Activated CD4-positive, CD25-positive, alpha-beta regulatory T cell treated with anti-CD3 and anti-CD28 coated beads, Interleukin-2, amount 50 U/mL, for 16 hours (primary cell): ENCODE measurements at places on chromosomes 5 and 9.

DNA sequence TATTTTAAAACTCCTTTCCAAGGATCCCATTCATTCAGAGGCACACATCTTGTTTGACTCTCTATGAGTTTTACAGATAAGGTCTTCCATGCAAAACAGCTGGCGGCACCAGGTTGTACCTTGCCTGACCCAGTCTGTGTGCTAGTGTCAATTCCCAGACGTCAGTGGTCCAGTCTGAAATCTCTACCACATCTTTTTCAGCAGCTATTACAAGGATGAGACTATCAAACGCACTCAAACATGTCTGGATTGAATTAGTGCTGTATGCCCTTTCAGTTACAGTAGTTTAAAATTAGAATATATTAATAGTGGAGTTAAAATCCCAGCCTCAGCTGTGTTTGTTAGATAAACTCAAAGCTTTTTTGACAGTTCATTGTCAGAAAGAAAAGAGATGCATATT lies 11.7 kb downstream of the CDC14B start:
- no peak for DNase-seq

GRCh38 chr5:77628840-77629508 lies 9.5 kb downstream of the OTP start:
- no peak for DNase-seq

GRCh38 chr9:117936185-117937130 lies 232.3 kb downstream of the TLR4 start:
- DNase-seq: no peak

- DNase-seq: no peak
These were observed 298.2 kb downstream of the KIF4B start for GRCh38 chr5:155311721-155312120.

GRCh38 chr5:127812570-127812969 lies 109.4 kb downstream of the CCDC192 start:
- no peak for DNase-seq

DNA sequence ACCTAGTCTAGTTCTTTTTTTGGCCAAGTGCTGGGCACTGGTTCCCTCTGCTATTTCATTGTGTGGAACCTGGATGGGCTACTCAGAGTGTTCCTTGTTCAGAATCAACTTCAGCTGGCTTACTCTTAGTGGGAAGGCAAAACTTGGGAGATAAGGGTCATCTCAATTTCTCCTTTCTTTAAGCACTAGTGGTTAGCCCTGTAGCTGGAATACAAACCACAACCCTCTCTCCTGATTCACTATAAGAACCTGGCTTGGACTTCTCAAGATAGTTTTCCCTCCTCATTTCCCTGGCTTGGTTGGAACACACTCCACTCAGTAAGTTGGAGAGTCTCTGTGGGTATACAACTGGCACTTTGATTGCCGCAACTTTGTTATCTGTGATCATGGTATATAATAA lies 35.1 kb downstream of the GRIA1 start:
- DNase-seq: no peak

GRCh38 chr5:179273441-179274145 lies 71.7 kb downstream of the ADAMTS2 start:
- no peak for DNase-seq

- no peak for DNase-seq
These were observed 114.1 kb downstream of the GABBR2 start for GRCh38 chr9:98594546-98595160.

DNA sequence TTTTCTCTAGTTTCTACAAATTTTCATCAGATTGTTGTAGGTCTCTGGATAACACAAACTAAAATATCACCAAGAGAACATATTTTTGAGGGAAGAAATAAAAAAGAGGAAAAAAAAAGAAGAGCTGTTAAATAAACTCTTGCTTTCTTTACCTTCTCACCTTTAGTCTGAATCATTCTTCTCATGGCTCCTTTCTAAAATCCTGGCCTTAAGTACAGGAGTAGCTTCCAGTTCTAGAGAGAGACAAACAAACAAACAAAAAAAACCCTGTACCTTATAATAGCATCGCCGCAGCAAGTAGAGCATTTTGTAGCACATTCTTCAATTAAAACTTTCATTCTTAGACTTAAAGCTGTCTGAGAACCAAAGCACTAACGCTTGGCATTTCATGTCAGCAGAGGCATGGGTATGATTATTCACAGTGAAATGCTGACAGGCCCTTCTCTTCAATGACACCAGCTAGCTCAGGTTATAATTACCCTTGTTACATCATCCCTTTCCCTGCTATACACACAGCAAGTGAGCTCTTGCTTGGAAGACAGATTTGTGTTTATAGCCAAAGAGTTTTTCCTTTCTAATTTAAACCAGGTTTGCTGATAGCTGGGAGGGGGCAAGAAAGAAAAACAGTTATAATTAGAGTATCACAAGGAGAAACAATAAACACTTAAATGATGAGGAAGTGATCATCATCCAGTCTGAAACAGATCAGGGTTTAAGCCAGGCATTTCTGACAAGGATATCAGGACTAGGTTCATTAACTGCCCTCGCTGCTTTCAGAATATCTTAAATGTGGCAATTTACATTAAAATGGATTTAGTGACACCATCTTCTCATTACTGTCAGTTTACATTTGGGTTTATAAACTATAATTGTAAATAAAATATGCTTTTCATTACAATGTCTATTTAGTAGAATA lies 510.9 kb upstream of the ZNF608 start:
- DNase-seq: no peak

DNA sequence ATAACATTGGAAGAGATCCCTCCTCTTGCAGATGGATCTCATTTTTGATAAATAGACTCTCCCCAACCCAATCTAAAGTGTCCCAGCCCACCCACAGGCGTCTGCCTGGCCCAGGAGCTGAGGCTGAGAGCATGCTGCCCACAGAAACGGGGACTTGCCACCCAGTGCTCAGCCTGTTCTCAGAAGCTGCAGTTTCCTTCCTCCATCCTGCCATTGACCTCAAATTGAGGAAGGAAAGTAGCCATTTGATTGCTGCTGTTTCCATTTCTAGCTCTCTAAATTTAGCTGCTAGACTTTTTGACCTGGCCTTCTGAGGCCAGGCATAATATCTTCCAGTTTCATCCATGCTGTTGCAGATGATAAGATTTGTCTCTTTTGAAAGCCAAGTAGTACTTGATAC lies 31.1 kb upstream of the FRMD3 start:
- no peak for DNase-seq

DNA sequence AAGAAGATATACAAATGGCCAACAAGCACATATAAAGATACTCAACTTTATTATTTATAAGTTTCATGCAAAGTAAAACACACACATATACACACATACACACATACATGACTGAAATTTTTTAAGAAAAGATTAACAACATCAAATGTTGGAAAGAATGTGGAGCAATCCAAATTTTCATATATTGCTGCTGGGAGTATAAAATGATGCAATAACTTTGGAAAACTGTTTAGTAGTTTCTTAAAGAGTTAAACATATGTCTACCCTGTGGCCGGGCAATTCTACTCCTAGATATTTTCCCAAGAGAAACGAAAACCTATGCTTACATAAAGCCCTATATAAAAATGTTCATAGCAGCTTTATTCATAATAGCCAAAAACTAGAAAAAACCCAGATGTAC lies 99.8 kb upstream of the NR4A3 start:
- DNase-seq: no peak

DNA sequence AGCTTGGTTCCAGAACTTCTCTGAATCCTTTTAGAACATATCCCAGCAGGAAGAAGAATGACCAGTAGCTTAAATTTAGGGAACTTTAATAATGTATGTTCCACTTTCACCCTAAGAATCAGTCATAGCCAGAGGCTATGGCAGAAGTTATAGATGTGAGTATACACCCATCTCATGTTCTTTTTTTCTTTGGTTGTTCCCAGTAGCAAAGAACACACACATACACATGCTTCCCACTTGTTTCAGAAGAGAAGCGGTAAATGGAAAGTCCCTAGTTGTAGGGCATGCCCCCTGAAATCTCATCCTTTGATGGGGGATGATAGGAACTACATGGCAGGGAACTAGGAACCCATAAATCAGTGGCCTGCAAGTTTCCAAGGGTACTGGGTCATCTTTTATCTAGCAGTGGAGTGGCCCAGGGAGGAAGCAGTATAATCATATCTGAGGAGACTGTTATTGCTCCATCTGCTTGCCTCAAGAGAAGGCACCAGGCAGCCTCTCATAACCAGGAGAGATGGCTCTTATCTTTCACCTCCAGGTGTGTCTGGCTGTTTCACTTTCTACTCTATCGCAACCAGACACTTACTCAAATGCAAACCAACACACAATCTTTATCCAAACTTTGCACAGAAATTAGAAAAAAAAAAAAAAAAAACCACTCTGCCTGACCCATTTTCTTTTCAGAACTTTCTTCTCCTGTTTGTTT lies 109.5 kb downstream of the SNCAIP start:
- DNase-seq: no peak

GRCh38 chr9:136622538-136622948 lies 40.2 kb upstream of the EGFL7 start:
- no peak for DNase-seq

DNA sequence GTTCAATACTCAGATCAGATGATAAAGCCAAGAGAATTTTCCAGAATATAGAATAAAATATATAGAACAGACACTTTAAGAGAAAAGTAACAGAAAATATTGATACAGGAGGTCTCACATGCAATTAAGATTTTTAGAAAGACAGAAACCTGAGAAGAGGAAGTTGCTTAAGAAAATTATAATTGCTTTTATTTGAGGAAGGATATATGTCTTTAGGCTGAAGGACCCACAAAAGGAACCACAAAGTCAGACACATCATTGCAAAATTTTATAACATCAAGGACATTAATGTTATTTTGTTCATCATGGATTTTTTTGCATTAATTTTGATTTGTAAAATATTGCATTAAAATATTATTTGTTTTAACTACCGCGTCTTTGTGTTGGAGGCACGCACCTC lies 141.5 kb downstream of the FSTL4 start:
- no peak for DNase-seq

DNA sequence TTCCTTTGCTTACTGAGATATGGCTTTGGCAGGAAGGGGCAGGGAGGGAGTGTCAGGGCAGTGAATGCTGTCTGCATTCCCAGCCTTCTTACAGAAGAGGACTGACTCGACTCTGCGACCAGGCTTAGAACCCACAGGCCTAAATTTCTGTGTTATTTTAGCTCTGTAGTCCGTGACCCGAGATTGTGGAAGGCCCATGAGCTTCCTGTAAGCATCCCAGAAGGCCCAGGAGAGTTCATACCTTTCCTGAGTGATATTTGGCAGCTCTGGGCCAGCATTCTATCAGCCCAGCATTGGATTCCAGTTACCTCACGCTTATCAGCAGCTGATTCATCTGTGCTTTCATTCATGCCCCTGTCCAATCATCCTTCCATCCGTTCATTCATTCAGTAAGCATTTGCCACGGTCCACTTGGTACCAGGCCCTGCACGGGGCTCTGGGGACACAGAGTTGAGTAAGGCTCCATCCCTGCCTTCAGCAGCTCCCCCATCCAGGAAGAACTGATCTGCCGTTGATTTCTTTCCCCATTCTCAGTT lies 28.2 kb upstream of the RPL26L1 start:
- DNase-seq: no peak

GRCh38 chr9:123368023-123368422 lies 12.0 kb downstream of the CRB2 start:
- DNase-seq: no peak

GRCh38 chr5:126884269-126884819 lies 107.4 kb downstream of the LMNB1 start:
- DNase-seq: no peak

- DNase-seq: no peak
These were observed 478.2 kb upstream of the TNC start for GRCh38 chr9:115596021-115596745.

DNA sequence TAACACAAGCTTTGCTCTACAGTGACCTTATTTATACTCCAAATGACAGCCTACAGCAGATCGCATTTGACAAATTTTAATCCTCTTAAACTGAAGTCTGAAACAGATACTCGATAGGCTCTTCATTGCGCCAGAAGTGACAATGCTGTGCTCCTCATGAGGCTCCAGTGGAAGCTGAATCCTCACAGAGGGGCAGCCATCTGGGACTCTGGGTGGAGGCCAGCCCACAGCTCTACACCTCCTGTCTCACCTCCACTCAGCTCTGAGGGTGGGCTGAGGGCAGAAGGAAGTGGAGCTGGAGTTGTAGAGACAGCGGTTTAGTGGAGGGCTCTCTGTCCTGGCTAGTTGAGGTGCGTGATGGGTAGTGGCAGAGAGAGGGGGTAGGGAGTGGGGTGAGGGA lies 283.3 kb upstream of the ANKRD55 start:
- no peak for DNase-seq

DNA sequence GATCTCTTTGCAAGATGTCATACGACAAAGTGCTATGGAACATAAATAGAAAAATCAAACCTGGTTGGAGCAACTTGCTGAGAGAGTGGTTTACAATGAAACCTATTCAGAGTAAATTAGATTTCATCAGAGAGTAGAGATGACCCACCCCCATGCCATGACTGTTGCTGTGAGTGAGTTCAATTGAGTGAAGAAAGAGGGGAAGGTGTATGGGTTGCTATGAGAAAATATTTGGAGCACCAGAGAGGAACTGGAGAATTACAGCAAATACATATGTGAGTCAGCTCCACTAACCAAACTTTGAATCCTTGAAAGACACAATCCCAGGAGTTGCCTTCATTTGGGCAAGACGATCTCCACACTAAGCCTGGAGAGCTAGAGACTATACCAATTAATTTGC lies 217.2 kb downstream of the RFX3 start:
- DNase-seq: no peak

DNA sequence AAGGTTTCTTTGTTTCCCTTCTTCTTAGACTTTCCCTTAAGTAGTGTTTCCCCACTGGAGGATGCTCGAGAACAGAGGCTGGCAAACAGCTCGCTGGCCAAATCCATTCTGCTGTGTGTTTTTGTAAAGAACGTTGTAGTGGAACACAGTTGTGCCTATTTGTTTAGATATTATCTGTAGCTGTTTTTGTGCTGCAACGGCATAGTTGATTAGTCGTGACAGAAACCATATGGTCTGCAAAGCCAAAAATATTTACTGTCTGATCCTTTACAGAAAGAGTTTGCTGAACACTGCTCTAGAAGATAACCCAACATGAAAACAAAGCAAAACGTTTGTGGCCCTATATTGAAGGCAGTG lies 47.0 kb upstream of the EGFLAM start:
- no peak for DNase-seq

- DNase-seq: no peak
These were observed 95.9 kb upstream of the SPRY4 start for GRCh38 chr5:142420561-142421227.

- DNase-seq: no peak
These were observed 463.4 kb downstream of the ZNF608 start for GRCh38 chr5:124283031-124283430.

- no peak for DNase-seq
These were observed 374.2 kb downstream of the EFNA5 start for GRCh38 chr5:107296572-107296971.
